RWPE1 (cell line): ENCODE measurements at places on chromosomes 2 and 18.

GRCh38 chr18:45589356-45590035 lies 25.8 kb upstream of the SLC14A2 start:
- peak; percentile 41 for DNase-seq

DNA sequence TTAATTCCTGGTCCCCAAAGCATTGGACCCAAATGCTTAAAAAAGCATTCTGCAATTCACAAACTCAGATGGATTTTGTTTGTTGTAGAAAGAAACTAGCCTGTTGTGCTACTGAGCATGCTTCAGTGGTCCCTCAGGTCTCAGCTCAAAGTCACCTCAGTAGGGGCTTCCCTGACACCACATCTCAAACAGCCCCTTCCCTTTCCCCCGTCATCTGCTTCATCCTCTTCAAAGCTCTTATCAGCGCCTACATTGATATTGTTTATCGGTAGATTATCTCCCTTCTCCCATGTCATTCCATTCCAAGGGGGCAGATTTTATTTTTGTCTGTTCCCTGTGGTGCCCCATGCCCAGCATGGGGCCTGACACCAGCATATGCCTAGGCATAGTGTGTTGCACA lies 172.9 kb downstream of the CELF4 start:
- DNase-seq = no peak

DNA sequence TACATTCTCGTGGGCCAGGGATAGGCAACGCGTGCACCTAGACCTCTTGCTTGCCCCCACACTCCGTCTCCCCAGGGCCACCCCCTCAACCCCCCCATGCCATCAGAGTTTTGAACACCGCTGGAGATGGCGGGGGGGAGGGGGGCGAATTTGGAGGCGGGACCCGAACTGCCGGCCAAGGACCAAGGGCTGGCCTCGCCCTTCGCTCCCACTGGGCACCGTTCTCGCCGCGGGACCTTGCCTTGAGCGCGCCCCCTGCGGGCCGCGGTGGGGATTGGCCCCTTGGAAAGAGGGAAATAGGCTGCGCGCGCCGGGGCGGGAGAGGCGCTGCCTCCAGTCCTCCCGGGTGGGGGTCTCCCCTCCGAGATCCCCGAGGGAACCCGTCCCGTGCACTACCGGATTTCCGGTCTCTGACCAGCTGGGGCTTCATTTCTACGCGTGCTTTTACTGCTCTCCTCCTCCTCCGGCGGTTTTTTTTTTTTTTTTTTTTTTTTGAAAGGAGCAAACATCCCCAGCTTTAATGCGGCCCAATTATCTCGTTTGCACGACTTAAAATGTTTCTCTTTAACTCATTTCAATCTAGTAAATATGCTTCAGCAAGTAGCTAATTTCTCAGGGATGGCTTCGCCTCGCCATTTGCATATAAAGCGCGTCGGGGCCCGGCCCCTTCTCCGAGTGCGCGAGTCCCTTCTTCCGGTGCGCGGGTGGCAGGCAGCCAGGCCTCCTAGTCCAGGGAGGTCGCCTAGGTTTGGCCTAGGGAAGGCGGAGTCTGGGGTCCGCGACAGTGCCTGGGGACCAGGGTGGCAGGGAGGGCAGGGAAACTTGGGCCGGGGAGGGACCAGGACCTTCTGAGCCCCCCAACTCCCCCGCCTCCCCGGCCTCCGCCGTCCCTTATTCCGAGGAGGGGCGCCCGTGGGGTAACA lies 10.0 kb upstream of the GBX2 start:
- peak; percentile 66 for DNase-seq

DNA sequence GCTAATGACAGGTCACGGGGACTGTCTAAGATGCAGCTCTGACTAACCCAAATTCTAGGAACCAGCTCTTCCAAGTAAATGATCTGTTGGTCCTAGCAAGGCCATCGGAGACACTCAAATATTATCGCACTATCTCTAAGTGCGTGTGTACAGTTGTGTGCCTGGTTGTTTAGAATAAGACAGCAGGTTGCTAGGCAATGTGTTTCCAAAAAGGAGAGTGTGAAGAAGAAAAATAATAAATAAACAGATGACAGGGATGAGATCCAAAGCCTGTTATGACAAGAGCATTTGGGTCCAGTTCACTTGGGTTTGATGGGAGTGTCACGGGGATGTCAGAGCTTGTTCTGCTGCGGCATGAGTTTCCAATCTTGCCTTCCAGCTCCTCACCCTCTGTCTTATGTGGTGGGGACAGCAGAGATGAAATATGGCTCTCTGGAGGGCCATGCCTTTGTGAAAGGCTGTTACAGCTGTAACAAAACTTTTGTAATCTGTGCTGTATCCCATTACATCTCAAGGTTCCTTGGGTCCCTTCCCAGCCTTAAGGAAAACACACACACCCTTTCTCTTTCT lies 127.5 kb upstream of the TNP1 start:
- DNase-seq = no peak

GRCh38 chr2:129296806-129297205 lies 682.7 kb upstream of the RAB6C start:
- no peak for DNase-seq

DNA sequence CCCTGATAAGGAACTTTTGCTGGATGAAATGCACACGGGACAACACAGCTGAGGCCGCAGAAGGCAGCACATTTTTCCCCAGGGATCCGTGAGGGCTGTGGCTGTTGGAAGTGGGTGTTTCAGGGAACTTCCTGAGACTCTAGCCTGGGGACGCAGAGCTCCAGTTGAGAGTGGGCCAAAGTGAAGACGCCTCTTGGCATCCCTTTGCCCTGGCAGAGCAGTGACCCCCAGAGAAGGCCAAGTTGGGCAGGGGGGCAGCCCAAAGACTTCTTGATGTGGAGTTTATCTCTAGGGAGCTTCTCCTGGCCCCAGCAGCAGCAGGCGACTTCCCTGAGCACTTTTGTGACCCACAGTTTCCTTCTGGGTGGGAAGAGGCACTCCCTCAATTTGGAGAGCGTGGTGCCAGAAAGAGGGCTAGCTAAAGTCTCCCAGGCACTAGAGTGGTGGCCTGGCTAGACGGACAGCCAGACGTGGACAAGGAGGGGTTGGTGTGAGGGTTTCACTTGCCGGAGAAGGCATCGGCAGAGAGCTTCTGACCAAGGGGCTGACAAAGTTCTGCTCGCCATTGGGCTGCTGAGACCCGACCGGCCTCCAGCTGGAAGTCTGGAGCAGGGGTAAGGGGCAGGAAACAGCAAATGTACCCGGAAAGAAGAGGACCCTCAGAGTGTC lies 108.8 kb downstream of the ACKR3 start:
- no peak for DNase-seq

DNA sequence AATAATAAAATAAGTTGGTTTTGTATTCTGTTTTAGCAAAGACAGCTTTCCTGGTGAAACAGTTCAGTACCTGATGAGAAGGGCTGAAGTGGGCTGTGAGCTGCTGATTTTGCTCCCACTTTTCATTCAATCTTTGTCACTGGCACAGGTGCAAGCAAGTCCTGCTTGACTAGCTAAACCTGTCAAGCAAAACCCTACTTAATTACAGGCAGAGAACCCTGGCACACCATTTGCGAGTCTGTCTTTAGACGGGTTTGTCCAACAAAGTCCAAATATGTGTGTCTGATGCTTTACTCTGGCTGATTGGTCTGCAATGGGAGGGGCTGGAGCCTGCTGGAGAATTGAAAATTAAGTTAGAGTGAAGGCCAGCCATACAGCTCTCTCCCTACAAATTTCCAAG lies 267.2 kb downstream of the EPHA4 start:
- DNase-seq = no peak

DNA sequence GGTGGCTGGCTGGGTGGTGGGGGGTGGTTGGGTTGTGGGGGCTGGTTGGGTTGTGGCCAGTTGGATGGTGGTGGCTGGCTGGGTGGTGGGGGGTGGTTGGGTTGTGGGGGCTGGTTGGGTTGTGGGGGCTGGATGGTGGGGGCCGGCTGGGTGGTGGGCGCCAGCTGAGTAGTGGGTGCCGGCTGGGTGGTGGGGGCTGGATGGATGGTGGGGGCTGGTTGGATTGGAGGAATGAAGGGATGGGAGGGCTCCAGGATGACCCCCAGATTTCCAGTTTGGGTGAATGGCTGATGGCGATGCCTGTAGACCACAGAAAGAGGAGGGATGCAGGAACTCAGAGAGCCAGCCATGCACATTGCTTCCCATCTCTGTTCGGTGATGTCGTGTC lies 26.8 kb upstream of the GPR17 start:
- DNase-seq = no peak

DNA sequence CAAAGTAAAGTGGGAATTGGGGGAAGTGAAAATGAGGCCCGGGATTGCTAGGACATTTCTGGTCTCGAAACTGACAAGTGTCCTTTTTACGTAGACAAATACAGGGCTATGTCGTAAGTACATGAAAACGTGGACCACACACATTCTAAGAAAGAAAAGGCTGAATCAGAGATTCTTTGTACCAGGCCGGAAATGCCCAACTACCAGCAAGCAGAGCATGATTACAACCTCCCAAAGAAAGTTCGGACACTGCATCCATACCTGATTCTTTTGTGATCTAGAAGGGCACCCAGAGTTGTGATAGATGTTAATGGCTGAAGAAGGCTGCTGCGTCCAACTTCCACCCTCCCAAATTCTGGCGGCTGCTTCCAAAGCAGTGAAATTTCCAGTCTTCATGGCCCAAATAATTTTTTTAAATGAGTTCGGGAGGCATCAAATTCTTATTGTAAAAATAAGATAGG lies 1.7 kb downstream of the RBMS1 start:
- DNase-seq = peak; percentile 20

DNA sequence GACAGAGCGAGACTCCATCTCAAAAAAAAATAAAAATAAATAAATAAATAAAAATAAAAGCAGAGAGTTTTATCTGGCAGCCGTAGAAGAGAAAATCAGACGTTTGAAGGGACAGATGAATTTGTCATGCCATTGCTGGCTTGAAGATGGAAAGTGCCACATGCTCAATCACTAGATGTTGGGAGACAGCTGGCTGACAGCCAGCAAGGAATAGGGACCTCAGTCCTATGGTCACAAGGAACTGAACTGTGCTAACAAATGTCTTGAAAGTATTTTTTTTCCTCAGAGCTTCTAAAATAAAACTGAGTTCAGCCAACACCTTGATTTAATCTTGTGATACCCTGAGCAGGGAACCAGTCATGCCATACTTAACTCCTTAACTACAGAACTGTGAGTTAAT lies 65.4 kb downstream of the DTNA start:
- DNase-seq = no peak

DNA sequence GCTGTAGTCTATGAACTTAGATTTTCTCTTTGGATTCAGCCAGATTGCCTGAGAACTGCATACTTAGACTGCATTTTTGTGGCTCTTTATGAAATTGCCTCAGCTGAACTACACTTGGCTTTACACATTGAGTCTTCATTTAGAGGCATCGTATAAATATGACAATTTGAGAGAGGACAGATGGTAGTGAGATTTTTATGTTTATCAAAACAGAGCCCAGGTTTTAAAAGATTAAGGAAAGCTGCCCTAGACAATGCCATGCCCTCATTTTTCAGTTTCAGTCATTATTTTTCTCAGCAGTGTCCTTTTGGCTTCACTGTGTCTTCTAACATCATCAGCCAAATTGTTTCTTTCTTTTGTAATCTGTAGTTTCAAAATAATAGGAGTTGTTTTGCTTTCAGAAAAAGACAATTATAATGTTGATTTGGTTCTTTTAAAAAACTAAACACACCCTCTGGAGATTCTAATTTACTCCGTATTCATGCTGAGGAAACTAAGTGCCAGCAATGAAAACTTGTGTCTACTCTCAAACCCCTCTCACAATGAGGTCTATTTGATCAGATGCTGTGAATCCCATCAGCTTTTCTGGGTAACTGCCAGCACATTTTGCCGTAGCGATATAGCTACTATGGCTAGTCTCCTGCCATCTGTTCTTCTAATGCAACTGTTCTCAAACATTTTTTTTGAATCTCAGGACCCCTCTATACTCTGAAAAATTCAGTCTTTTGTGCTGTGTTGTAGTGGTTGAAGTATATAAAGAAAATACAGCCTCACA lies 46.2 kb downstream of the TWSG1 start:
- DNase-seq = no peak

GRCh38 chr2:70557171-70557838 lies 3.7 kb upstream of the TGFA start:
- DNase-seq = no peak

GRCh38 chr18:69840445-69840844 lies 107.2 kb downstream of the CD226 start:
- DNase-seq = no peak

- no peak for DNase-seq
Observed at GRCh38 chr18:62523631-62524439, 1.0 kb downstream of the ZCCHC2 start.

DNA sequence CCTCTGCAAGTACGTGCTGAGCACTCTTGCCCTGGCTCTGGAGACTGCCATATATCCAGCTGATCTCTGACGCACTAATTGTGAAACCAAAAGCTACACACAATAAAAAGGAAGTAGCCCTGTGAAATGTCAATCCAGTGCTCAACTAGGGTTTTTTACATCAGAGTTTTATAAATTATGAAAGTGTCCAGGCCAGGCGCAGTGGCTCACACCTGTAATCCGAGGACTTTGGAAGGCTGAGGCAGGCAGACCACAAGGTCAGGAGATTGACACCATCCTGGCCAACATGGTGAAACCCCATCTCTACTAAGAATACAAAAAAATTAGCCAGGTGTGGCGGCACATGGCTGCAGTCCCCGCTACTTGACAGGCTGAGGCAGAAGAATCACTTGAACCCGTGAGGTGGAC lies 24.5 kb upstream of the PEX13 start:
- DNase-seq = no peak

DNA sequence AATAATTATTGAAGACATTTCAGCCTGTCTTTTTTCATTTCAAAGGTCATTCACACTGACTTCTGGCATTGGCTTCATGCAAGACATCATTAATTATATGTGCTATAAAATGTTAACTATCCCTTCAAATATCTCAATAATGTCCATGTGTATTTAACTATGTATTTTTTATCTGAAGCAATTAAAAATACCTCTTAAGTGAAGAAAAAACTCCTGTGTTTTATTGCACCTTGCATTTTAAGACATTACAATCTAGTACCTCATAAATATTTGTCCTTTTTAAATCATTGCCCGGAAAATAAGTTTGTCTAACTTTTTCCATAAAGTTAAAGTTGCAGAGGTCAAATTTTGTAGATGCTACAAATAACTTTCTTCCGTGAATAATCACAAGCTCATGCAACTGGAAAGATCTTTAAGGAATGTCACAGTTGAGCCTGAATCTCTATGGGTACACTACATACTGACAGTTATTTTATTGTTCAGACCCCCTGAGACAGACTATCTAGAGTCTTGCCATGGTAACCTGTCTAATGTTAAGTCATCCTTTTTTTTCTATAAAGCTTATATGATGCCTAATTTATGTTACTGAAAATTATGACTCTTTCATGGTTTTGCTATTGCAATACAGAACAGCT lies 38.4 kb upstream of the COBLL1 start:
- DNase-seq = no peak

DNA sequence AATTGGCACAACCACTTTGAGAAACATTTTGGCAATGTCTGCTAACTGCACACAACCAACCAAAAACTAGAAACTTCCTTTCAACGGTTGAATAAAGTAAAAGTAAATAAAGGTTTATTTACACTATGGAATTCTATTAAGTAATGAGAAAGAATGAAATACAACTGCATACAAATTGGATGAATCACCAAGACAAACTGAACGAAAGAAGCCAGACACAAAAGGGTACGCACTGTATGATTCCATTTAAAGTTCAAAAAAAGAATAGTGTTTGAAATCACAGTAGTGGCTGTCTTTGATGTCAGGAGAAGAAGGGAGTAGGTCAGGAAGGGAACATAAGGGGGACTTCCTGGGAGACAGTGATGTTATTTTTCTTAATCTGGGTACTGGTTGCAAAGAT lies 46.5 kb upstream of the SULT1C3 start:
- no peak for DNase-seq
